Activated T-helper 1 cell treated with anti-CD3 and anti-CD28 coated beads, Interleukin-2, amount 50 U/mL, for 16 hours (primary cell): ENCODE measurements at places on chromosomes 6 and 20.

DNA sequence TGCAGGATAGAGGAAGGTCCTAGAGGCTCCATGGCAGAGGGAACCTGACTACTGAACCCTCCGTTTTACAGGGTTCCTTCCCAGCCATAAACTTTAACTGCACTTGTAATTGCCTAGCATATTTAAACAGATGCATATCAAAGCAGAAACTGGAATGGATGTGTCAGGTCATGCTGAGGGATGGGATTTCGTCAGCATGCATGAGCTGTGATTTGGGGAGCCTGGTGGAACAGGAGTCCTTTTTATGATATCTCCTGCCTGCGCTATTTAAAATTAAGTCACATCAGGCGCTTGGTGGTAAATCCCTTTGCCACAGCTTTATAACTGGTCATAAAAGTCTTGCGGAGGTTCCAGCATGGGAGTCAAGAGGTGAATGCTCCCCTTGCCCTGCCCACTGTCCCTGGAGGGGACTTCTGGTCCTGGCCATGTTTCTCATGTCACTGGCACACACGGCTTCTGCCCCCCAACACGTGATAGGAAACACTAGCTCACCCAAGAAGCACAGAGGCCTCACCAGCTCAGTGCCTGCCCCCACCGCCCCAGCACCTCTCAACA, 26.0 kb upstream of the PCMTD2 start:
- DNase-seq, result no peak

GRCh38 chr6:48123601-48124000, 12.6 kb upstream of the PTCHD4 start:
- DNase-seq, result no peak

GRCh38 chr20:31943052-31943471, 8.8 kb downstream of the PDRG1 start:
- no peak for DNase-seq

- no peak for DNase-seq
Measured at GRCh38 chr6:54805077-54805476, 41.5 kb upstream of the FAM83B start.

- no peak for DNase-seq
Measured at GRCh38 chr6:131305037-131305850, 170.0 kb downstream of the AKAP7 start.

- DNase-seq, result no peak
Measured at GRCh38 chr20:12827816-12828385, 180.9 kb upstream of the SPTLC3 start.
